ENCODE measurements at places on chromosomes 16 and 17. TPM values are rescaled to one million over a fixed set of nuclear protein-coding genes. Genes with fewer than 3 reads are reported as not detected.

HNF1B gene
- total RNA-seq: 0.05 TPM

TEKT5 gene
- 0.24 TPM for total RNA-seq

SOX8 gene
- total RNA-seq: 1.3 TPM

MT1M gene
- 0.28 TPM for total RNA-seq

ACSM3 gene
- 4.1 TPM for total RNA-seq

TPSG1 gene
- not detected for total RNA-seq

EFNB3 gene
- total RNA-seq: 0.52 TPM

THRA gene
- 9.9 TPM for total RNA-seq

DNA sequence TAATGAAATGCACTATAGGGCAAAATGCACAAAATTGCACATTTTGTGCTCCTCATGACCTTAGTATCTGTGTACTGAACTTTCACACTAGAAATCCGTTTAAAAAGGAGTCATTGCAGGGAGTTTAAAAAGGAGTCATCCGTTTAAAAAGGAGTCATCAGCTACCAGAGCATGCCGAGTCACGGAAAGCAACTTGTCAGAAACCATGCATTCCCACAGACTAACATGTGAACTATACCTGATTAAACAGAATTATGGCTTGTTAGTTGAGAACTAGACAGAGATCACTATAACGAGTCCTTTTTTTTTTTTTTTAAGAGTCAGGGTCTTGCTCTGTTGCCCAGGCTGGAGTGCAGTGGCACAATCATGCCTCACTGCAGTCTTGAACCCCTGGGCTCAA, 35.9 kb downstream of the SLC6A4 start:
- no peaks in the 10 kb centered on the region for H3K4me1 ChIP-seq
- no peak overlapping the region for H3K4me3 ChIP-seq
- DNase-seq: no peak
- no peaks in the 10 kb centered on the region for H3K27me3 ChIP-seq
- no peaks in the 10 kb centered on the region for H3K36me3 ChIP-seq

DNA sequence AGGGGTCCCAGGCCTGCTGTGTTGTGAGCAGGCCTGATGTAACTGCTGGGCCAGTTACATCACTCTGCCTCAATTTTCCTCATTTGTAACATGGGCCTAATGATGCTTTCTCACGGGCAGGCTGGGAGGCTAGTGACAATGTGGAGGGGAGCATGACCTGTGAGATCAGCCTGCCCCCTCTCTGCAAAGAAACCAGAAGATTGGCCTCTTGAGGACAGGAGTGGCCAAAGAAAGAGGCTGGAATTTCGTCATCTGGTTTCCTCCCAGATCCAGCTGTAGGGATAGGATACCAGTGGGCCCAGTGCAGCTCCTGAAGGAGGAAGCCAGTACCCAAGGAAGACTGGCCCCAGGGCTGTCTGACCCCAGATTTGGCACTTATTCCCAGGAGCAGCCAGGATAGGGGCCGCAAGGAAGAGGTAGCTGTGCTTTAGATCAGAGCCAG, 615 bp upstream of the SREBF1 start:
- H3K4me1 ChIP-seq: peaks cover 31% of the 10 kb centered on the region
- peak overlapping the region; percentile 74 for H3K4me3 ChIP-seq
- H3K27me3 ChIP-seq: no peaks in the 10 kb centered on the region
- peak overlapping the region; percentile 94 for H3K27ac ChIP-seq
- DNase-seq: no peak
- no peaks in the 10 kb centered on the region for H3K36me3 ChIP-seq

DNA sequence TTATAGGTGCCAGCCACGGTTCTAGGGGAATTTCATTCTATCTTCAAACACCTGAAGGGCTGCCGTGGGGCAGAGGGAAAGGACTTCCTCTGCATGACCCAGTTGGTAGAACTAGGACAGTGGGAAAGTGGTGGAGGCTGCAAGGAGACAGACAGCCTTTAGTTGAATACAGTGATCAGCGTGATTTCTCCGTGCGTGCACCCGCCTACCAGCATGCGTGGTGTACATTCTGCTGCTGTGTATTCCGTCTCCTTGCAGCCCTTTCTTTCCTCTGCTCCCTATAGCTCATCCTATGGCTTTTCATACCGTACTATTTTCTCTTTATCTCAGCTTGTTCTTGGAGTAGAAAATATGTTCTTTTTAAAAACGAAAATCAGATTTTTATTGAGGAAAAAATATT, 146.9 kb downstream of the MRM1 start:
- no peaks in the 10 kb centered on the region for H3K36me3 ChIP-seq
- no peak for DNase-seq
- H3K4me1 ChIP-seq: no peaks in the 10 kb centered on the region
- H3K27ac ChIP-seq: no peak overlapping the region
- no peaks in the 10 kb centered on the region for H3K27me3 ChIP-seq

GRCh38 chr16:63461248-63461841, 1425.1 kb upstream of the CDH8 start:
- H3K4me1 ChIP-seq: no peaks in the 10 kb centered on the region
- H3K4me3 ChIP-seq: no peak overlapping the region
- no peaks in the 10 kb centered on the region for H3K36me3 ChIP-seq
- no peak for DNase-seq

DNA sequence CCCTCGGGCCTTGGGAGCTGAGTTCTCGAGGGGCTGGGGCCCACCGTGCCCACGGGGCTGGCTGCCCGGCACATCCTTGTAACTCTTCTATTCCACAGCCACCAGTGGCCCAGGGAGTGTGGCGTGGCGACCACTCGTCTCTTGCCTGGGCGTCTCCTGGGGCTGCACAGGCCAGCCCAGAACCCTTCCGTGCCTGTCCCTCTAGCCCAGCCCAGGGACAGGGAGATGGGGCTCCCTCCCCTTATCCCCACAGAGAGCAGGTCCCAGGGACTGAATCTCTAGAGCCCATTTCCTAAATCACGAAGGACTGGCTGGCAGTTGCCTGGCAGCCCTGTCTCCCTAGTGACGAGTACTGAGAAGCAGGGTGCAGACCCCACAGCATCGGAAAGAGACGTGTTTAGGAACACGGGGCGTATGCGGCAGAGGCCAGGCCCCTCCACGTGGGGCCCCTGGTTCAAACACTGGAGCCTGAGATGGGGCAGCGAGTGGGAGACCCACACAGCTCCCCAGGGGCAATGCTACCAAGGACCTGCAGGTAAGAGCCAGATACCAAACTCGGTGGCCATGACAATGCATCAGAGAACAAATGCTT, 51.0 kb downstream of the TIMM22 start:
- no peak overlapping the region for H3K27ac ChIP-seq
- H3K36me3 ChIP-seq: no peaks in the 10 kb centered on the region
- peaks cover 5% of the 10 kb centered on the region for H3K4me1 ChIP-seq

- H3K4me1 ChIP-seq: no peaks in the 10 kb centered on the region
- DNase-seq: no peak
- no peak overlapping the region for H3K27ac ChIP-seq
- no peak overlapping the region for H3K4me3 ChIP-seq
These were observed 675.6 kb upstream of the CDH8 start for GRCh38 chr16:62711797-62712196.

GRCh38 chr16:88454523-88454947, 1.5 kb downstream of the ZFPM1 start:
- H3K36me3 ChIP-seq: no peaks in the 10 kb centered on the region
- H3K27ac ChIP-seq: peak overlapping the region; percentile 75
- H3K4me1 ChIP-seq: peaks cover 30% of the 10 kb centered on the region
- DNase-seq: no peak

- H3K36me3 ChIP-seq: peaks cover 3% of the 10 kb centered on the region
- no peak overlapping the region for H3K27ac ChIP-seq
- no peak for DNase-seq
- no peaks in the 10 kb centered on the region for H3K27me3 ChIP-seq
- no peak overlapping the region for H3K4me3 ChIP-seq
These were observed 107.3 kb downstream of the CMIP start for GRCh38 chr16:81551821-81552304.

- H3K4me1 ChIP-seq: peaks cover 26% of the 10 kb centered on the region
- no peak overlapping the region for H3K4me3 ChIP-seq
- H3K36me3 ChIP-seq: peaks cover 44% of the 10 kb centered on the region
- no peak for DNase-seq
These were observed 32.8 kb upstream of the MNT start for GRCh38 chr17:2433696-2434095.

- no peak for DNase-seq
- H3K4me3 ChIP-seq: no peak overlapping the region
- H3K27me3 ChIP-seq: no peaks in the 10 kb centered on the region
These were observed 60.0 kb upstream of the CHMP6 start for GRCh38 chr17:80931421-80932265.

- H3K36me3 ChIP-seq: no peaks in the 10 kb centered on the region
- peaks cover 19% of the 10 kb centered on the region for H3K4me1 ChIP-seq
- no peak overlapping the region for H3K27ac ChIP-seq
- no peak for DNase-seq
- H3K4me3 ChIP-seq: no peak overlapping the region
These were observed 41.5 kb downstream of the TK2 start for GRCh38 chr16:66508248-66508913.

DNA sequence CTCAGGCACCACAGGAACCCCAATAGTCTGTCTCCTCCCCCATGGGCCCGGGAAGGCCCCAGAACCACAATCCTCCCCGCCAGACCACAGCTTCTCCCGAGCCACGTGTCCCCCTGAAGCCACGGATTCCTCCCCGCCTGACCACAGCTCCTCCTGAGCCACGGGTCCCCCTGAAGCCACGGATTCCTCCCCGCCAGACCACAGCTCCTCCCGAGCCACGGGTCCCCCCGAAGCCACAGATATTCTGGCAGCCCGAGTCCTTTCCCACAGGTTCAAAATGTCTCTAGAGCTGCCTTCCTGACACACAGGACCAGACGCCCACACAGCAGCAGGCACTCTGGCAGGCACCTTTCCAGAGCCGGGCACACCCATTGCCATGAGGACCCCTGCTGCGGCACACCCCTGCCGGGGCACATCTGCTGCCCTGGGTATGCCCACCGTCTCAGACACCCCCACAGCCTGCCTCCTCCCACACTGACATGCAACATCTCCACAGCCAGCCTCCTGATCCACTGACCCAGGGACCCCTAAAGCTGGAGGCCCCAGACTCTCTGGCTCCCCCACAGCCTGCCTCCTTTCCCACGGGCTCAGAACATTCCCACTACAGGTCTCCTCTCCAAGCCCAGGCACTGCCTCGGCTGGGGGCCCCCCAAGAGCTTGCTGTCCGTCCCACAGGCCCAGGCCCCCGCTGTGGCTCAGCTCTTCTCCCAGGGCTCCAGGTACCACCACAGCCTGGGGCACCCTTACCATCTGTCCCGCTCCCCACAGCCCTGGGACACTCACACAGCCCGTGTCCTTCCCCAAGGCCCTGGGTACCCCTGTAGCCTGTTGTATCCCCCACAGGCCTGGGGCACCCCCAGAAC, 2.2 kb downstream of the KIAA0753 start:
- H3K36me3 ChIP-seq: no peaks in the 10 kb centered on the region
- H3K4me1 ChIP-seq: peaks cover 20% of the 10 kb centered on the region
- no peak for DNase-seq
- no peaks in the 10 kb centered on the region for H3K27me3 ChIP-seq
- no peak overlapping the region for H3K4me3 ChIP-seq

- no peak overlapping the region for H3K4me3 ChIP-seq
- H3K4me1 ChIP-seq: no peaks in the 10 kb centered on the region
- peaks cover 16% of the 10 kb centered on the region for H3K27me3 ChIP-seq
- no peak for DNase-seq
These were observed 8.1 kb downstream of the GPRC5B start for GRCh38 chr16:19876501-19877059.

DNA sequence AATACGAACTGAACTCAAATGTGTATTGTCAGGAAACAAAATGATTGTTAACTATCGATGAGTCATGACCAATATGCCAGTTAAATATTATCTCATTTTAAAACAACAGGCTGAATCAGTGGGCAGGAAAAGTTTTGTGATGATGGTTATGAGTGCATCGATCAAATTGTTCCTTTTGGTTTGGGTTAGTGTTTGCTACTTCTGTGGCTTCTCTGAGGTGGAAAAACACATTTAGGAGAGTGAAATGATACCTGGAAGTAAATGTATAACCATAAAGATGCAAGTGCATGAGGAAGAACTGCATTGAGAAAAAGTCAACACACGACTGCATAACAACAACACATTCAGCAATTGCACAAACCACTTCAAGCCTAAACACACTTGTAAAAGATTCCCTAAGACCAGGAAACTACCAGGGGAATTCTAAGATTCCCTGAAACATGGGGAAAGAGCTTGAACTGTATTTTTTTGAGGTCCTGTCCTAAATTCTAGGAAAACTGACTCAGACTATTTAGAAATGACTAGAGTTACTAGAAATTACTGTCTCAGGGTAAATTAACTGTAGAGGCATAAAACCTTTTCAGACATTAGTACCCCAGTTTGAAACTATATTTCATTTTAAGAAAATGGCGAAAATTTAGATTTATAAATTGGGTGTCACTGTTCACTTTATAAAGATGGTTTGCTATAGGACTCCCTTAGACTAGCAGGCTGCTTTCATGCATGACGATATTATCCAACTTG, 44.8 kb downstream of the CDYL2 start:
- H3K27ac ChIP-seq: no peak overlapping the region
- no peaks in the 10 kb centered on the region for H3K36me3 ChIP-seq
- DNase-seq: no peak
- no peak overlapping the region for H3K4me3 ChIP-seq
- no peaks in the 10 kb centered on the region for H3K27me3 ChIP-seq
- H3K4me1 ChIP-seq: no peaks in the 10 kb centered on the region

DNA sequence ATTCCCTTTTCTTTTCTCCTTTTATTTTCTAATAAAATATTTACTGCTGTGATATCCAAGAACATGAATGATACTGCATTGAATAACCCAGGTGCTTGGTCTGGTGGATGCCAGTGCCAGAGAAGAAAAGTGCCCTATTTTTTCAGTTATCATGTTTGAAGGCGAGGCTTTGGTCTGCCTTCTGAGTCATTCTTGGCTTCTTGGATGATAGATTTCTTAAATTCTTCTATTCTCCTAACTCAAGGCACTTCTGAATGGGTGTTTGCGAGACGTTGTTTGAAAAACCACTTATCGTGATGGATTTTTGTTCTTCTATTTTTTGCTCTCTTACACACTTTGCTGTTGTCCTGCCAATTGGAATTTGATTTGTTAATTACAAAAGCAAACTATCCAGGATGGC, 66.7 kb downstream of the FTO start:
- H3K27ac ChIP-seq: no peak overlapping the region
- H3K27me3 ChIP-seq: no peaks in the 10 kb centered on the region
- no peak overlapping the region for H3K4me3 ChIP-seq
- no peaks in the 10 kb centered on the region for H3K36me3 ChIP-seq
- H3K4me1 ChIP-seq: no peaks in the 10 kb centered on the region

DNA sequence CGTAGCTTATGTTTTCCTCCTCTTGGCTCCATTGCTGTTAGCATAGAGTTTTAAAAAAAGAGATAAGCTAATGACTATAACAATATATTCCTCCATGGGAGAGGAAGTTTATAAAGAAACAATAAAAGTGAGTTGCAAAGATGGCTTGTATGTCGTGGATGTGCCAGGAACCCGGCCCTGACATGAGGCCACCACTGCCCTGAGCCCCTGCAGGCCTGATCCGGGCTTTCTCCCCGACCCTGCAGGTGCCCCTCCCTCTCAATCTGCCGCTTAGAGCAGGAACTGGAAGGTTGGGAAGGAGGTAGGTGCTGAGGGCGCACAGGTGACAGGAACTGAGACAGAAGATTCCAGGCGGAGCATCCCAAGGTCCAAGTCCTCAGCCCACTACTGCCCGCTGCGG, 11.7 kb downstream of the PAM16 start:
- no peaks in the 10 kb centered on the region for H3K27me3 ChIP-seq
- no peak overlapping the region for H3K4me3 ChIP-seq
- no peak for DNase-seq
- H3K36me3 ChIP-seq: peaks cover 38% of the 10 kb centered on the region
- H3K4me1 ChIP-seq: no peaks in the 10 kb centered on the region
